RWPE1 (cell line): ENCODE measurements at places on chromosomes 12 and 14.

DNA sequence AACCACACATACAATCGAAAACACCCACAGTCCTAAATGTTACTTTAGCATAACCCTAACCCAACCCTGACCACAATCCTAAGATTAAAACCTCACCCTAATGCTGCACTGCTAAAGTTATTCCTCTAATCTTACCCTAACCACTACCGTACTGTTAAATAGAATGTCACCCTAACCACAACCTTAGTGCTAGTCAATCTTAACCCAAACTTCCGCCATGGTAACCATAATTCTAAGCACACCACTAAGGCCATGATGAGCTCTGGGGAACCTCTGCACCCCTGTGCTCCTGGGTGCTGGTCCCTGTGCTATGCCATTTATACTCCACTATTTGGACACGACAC is 38.0 kb downstream of the LTBP2 start:
- no peak for DNase-seq

DNA sequence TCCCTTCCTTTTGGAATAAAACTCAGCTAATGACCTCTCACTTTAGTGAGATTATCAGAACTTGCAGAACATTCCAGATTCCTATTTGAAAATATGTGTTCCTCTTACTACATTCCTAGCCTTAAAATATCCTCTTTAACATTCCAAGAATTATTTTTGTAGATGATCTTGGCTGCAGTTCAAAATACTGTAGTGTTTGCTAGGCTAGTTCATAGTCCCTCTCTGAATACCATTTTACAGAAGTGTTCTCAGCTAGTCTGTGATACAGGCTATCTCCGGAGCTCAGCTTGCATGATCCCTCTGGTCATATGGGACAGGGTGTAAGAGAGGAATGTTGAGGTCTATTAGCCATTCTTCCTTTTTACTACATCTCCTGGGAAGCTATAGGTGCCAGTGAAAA is 17.6 kb upstream of the GPR33 start:
- no peak for DNase-seq

DNA sequence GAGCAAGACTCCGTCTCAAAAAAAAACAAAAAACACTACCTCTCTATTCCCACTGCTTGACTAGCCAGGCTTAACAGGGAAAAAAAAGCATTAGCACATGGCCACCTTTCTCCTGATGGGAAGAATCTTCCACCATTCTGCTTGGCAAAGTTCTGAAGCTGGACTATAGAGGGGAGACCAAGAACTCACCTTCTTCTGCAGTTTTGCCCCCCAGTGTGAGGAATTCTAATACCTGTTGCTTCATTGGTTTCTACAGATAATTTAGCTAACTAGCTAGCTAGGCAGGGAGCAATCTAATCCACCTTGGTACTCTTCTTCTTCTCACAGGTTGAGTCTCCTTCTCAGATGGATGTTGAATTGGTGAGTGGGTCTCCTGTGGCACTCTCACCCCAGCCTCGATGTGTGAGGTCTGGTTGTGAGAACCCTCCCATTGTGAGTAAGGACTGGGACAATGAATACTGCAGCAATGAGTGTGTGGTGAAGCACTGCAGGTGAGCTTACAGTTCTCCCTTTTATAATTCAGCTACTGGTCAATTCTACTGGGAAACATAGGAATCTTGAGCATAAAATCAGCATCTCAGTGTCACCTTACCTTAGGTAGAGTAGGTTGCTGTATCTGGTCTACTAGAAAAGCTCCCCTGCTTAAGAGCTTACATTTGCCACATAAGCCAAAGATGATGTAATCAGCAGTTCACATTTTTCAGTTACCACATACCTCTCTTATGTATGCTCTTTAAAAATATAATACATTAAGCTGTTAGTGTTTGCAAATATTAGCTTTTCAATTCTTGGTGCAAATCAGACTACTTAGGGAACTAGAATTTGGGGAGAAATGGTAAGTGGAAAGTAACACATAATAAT is 16.0 kb downstream of the METTL3 start:
- no peak for DNase-seq

GRCh38 chr12:69042557-69042956 is 109.6 kb upstream of the CPM start:
- DNase-seq, result no peak

- no peak for DNase-seq
Observed at GRCh38 chr12:54795644-54796043, 58.7 kb upstream of the MUCL1 start.

GRCh38 chr12:14279845-14280244 is 85.6 kb upstream of the ATF7IP start:
- DNase-seq, result no peak
